ENCODE measurements at places on chromosomes 12 and 14.

- DNase-seq = no peak
Measured at GRCh38 chr14:21204167-21205025, 48.5 kb upstream of the OR5AU1 start.

- DNase-seq = no peak
Measured at GRCh38 chr14:99143793-99144192, 128.2 kb downstream of the BCL11B start.

DNA sequence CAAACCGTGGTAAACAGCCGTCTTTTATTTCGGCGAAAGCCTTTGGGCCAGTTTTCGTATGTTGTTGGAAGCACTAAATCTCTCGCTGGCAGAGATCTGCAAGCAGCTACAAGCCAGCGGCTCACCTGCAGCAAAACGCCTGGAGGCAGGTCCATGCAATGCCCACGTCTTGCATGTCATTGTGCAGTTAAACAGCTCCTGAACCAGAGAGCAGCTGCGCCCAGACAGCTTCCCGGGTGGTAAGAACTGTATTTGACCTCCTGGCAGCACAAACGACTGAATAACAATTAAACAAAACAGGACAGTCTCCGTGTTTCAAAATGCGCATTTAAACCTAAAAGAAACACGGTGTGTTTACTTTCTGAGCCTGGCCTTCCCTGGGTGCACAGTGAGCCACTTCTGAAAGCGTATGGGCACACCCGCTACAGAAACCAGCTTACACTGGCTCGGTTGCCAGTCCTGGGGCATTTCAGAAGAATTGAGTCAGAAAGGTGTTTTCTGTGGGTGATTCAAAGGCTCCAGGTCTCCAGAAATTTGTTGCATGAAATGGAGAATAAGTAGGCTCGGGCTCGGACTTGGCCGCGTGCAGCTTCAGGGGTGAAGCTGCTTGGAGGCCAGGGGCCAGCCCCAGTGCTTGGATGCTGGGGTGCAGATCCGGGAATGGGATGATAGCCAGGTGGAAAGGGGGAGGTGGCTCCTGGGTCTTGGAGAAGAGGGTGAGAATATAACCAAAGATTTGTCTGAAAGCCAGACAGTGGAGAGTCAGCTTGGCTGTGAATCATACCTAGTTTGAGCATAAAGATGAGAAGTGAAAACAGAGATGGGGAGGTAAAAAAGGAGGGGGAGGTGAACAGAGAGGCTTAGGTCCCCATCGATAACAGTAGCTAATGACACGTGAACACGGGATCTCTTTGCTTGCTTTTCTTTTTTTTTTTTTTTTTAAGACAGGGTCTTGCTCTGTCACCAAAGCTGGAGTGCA lies 24.9 kb upstream of the FZD10 start:
- no peak for DNase-seq

DNA sequence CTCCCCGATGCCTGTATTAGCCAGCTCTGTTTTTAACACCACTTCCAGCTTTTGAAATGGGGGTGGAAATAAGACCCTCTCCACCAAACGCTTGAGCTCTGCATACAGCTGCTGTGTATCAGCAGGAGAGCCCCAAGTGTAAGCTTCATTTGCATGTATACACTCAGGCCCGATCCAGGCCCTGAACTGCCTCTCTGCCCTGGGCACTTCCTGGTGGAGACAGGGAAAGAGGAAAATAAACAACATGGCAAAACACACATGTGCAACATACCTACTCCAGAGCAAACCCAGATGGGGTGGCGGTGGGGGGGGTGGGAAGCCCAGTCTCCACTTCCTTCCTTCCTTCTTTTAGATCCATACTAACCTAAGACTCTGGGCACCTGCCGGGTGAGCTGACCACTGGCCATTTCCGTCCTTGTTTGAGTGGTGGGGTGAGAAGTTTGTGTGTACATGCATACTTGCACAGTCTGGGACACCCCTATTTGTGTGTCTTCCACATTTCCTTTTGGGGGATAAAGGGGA lies 55.3 kb downstream of the RBM19 start:
- DNase-seq = no peak

- no peak for DNase-seq
Measured at GRCh38 chr12:110349096-110349495, 54.4 kb downstream of the ANAPC7 start.

GRCh38 chr12:86122846-86123468 lies 133.2 kb downstream of the MGAT4C start:
- no peak for DNase-seq

DNA sequence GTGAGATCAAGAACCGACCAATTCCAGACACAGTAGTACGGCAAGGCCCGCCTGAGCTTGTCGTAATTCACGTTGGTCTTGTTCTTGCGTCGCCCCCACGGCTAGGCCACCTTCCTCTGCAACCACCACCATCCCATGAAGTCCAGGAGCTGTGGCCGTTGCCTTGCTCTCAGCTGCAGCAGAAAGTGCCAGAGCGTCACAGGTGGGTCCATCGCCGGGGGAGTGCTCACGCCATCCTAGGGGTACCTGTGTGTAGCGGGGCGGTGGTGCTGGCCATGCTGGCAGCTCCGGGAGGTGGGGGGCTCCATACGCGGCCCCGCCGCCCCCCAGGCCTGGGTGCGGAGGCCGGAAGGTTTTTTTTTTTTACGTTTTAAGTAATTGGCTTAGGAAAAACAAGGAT lies 23.1 kb downstream of the TMEM121 start:
- DNase-seq = no peak

- no peak for DNase-seq
Measured at GRCh38 chr14:81085596-81085995, 130.2 kb downstream of the TSHR start.

GRCh38 chr14:70755655-70756054 lies 53.7 kb downstream of the MAP3K9 start:
- DNase-seq = no peak
